ENCODE measurements at places on chromosomes 1 and 21.

GRCh38 chr1:110436635-110437034 is 14.3 kb upstream of the PROK1 start:
- H3K27ac ChIP-seq, result no peak overlapping the region
- H3K27me3 ChIP-seq, result no peaks in the 10 kb centered on the region
- H3K4me1 ChIP-seq, result no peaks in the 10 kb centered on the region
- H3K4me3 ChIP-seq, result no peak overlapping the region

- no peak for DNase-seq
- no peaks in the 10 kb centered on the region for H3K27me3 ChIP-seq
- no peak overlapping the region for H3K4me3 ChIP-seq
- peaks cover 30% of the 10 kb centered on the region for H3K36me3 ChIP-seq
- no peaks in the 10 kb centered on the region for H3K4me1 ChIP-seq
- no peak overlapping the region for H3K27ac ChIP-seq
Measured at GRCh38 chr1:204465546-204466415, 28.8 kb downstream of the PIK3C2B start.

DNA sequence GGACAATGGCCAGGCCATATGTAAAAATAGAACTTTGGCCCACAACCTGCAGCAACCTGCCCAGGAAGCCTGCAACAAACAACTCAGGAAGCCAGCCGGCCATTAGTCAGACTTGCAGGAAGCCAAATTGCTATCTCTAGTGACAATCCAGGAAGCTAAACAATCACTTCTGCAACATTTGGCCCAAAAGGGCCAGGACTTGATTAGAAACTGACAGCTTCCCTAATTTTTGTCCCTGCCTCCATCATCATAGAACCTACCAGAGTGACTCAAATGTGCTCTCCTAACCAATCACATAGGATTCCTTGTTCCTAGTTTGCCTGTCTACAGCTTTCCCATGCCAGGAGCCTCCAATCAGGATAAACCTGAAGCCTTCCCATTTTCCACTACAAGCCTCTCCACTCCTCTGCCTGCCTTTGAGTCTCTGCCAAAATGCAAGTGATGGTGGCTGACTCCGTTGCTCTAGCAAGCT is 639.3 kb downstream of the PTPRU start:
- H3K36me3 ChIP-seq, result no peaks in the 10 kb centered on the region
- DNase-seq, result no peak
- H3K4me3 ChIP-seq, result no peak overlapping the region
- no peak overlapping the region for H3K27ac ChIP-seq
- no peaks in the 10 kb centered on the region for H3K4me1 ChIP-seq

DNA sequence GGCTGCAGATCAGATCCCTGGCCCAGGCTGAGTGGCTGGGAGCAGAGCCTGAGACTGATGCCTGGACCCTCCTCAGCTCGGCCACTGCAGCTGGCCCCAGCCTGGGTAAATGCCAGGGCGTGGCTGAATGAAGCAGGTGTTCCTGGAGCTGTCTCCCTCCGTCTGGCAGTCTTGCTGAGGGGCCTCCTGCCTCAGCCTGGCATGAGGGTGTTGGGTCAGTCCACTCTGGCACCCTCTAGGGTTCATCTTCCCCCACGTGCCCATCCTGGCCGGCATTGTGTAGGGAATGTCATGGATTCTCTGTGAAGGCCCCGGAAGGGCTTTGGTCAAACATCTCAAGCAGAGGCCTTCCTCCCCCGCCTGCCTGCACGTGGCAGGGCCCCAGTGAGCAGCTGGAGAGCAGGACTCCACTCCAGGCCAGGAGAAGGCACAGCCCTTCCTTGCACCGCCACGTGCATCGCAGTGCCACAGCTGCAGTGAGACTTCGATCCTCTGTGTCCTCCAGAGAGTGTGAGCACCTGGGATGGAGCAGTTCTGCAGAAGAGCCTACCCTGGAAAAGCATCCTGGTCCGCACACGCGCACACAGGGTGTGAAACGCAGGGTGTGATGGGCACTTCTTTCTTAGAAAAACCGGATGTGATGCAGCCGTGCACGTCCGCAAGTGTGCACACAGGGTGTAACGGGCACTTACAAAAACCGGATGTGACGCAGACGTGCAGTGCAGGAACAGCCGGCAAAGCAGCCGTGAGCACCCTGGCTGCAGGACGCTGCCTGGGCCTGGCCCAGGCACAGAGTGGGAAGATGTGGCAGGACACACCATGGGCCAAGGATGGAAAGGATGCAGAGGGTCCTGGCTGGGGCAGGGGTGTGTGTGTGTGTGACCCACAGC is 4.6 kb upstream of the KRTAP10-4 start:
- H3K36me3 ChIP-seq, result peaks cover 3% of the 10 kb centered on the region
- no peak overlapping the region for H3K27ac ChIP-seq
- H3K4me1 ChIP-seq, result no peaks in the 10 kb centered on the region
- no peaks in the 10 kb centered on the region for H3K27me3 ChIP-seq
- no peak for DNase-seq

DNA sequence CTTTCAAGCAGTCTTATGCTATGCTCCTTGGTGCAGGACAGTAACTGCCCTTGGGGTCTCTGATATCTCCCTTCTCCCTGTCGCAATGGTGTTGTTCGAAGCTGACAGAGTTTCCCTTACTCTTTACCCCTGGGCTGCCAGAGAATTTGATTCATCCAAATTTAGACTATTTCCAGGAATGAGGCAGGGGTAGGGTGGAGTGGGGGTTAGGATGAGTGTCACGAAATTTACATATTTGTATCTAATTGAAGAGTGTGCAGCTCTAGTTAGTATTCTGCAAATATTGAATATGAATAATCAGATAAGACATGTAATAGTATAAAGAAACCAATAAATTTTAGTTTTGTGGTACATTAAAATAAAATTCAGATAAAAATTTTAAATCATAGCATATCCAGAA is 140.0 kb upstream of the LMO4 start:
- H3K27me3 ChIP-seq, result no peaks in the 10 kb centered on the region
- H3K36me3 ChIP-seq, result no peaks in the 10 kb centered on the region
- no peak overlapping the region for H3K27ac ChIP-seq
- no peak overlapping the region for H3K4me3 ChIP-seq
- H3K4me1 ChIP-seq, result no peaks in the 10 kb centered on the region
- no peak for DNase-seq

DNA sequence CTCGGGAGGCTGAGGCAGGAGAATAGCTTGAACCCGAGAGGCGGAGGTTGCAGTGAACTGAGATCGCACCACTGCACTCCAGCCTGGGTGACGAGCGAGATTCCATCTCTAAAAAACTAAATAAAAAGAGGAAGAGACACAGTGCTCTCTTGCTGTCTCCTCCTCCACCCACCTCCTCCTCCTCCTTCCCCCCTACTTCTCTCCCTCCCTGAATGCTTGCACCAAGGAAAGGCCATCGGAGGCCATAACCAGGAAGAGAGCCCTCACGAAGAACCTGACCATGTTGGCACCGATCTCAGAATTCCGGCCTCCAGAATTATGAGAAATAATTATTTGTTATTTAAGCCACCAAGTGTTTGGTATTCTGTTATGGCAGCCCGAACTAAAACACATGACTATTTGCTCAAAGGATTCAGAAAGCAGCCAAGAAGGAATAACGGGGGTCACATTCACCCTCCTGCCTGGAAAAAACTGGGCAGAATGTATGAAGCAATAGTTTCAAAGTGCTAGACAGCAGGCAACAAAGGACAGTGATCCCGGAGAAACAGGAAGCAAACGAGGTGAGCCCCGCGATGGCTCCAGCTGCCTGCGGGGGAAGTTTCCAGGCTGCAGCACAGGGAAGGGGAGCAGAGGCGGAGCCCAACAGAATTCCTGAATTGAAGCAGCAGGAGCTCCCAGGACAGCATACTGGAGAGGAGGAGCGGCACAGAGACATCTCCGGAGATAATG is 35.8 kb downstream of the LDLRAD1 start:
- DNase-seq, result peak; percentile 84
- no peaks in the 10 kb centered on the region for H3K27me3 ChIP-seq
- H3K4me3 ChIP-seq, result peak overlapping the region; percentile 51

GRCh38 chr1:151618003-151618402 is 6.2 kb downstream of the SNX27 start:
- peaks cover 2% of the 10 kb centered on the region for H3K36me3 ChIP-seq
- H3K4me3 ChIP-seq, result no peak overlapping the region
- DNase-seq, result no peak
- no peaks in the 10 kb centered on the region for H3K4me1 ChIP-seq
- H3K27me3 ChIP-seq, result no peaks in the 10 kb centered on the region

- no peaks in the 10 kb centered on the region for H3K4me1 ChIP-seq
- H3K27ac ChIP-seq, result no peak overlapping the region
- H3K27me3 ChIP-seq, result no peaks in the 10 kb centered on the region
- DNase-seq, result no peak
Measured at GRCh38 chr1:69930396-69930795, 275.0 kb downstream of the LRRC40 start.

- H3K4me3 ChIP-seq, result no peak overlapping the region
- no peaks in the 10 kb centered on the region for H3K27me3 ChIP-seq
- no peaks in the 10 kb centered on the region for H3K4me1 ChIP-seq
- H3K36me3 ChIP-seq, result no peaks in the 10 kb centered on the region
- H3K27ac ChIP-seq, result no peak overlapping the region
Measured at GRCh38 chr1:147099192-147099591, 73.1 kb downstream of the PRKAB2 start.

- DNase-seq, result no peak
- no peaks in the 10 kb centered on the region for H3K27me3 ChIP-seq
- H3K27ac ChIP-seq, result no peak overlapping the region
- H3K36me3 ChIP-seq, result peaks cover 4% of the 10 kb centered on the region
Measured at GRCh38 chr1:231935856-231936255, 309.3 kb downstream of the DISC1 start.

GRCh38 chr1:94106716-94107115 is 14.2 kb downstream of the ABCA4 start:
- no peaks in the 10 kb centered on the region for H3K36me3 ChIP-seq
- H3K4me1 ChIP-seq, result peaks cover 2% of the 10 kb centered on the region
- no peak overlapping the region for H3K27ac ChIP-seq
- no peak overlapping the region for H3K4me3 ChIP-seq
- DNase-seq, result no peak

GRCh38 chr1:226725897-226726267 is 13.2 kb downstream of the ITPKB start:
- no peaks in the 10 kb centered on the region for H3K36me3 ChIP-seq
- DNase-seq, result no peak
- no peak overlapping the region for H3K4me3 ChIP-seq
- H3K4me1 ChIP-seq, result peaks cover 30% of the 10 kb centered on the region

- H3K27me3 ChIP-seq, result peaks cover 18% of the 10 kb centered on the region
- peaks cover 3% of the 10 kb centered on the region for H3K4me1 ChIP-seq
- H3K27ac ChIP-seq, result no peak overlapping the region
- H3K4me3 ChIP-seq, result peak overlapping the region; percentile 78
- no peak for DNase-seq
Measured at GRCh38 chr1:237042892-237043576, 1.1 kb downstream of the RYR2 start.

DNA sequence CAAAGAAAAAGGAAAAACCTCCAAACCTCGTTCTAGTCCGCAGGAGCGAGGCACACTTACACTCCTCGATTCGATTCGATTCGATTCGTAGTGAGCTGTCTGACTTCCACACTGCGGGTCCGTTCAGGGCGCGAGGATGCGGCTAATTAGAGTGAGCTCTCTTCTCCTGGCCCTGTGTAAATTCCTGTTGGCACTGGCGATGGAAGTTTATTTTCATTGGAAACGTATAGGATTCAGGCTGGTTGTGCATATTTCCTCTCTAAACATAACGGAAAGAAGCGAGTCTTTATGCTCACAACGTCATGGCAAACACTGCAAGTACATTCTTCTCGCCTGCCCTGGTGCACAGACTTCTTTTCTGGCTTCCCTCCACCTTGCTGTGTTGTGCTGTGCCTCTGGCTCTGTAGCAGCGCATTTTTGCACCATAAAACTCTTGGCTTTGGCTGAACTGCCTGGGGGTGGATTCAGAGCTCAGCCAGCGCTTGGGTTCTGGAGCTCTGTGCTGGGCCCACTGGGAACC is 2.7 kb downstream of the HUNK start:
- peaks cover 2% of the 10 kb centered on the region for H3K27me3 ChIP-seq
- no peak for DNase-seq
- peak overlapping the region; percentile 63 for H3K4me3 ChIP-seq
- H3K4me1 ChIP-seq, result no peaks in the 10 kb centered on the region

GRCh38 chr1:54543729-54544496 is 4.1 kb upstream of the ACOT11 start:
- DNase-seq, result no peak

DNA sequence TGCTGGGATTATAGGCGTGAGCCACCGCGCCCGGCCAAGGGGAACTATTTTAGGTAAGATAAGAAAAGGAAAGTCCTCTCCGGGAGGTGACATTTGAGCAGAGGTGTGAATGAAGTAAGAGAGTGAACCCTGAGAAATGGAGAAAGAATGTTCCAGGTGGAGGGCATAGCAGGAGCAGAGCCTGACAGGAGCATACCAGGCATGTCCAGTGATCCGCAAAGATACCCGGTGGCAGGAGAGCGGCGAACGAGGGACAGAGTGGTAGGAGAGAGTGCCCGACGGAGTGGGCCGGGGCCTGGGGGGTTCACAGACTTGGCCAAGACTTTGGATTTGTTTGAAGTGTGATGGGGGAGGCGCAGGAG is 7.9 kb upstream of the RPS6KA1 start:
- H3K36me3 ChIP-seq, result no peaks in the 10 kb centered on the region
- no peaks in the 10 kb centered on the region for H3K4me1 ChIP-seq
- H3K4me3 ChIP-seq, result no peak overlapping the region
- H3K27me3 ChIP-seq, result no peaks in the 10 kb centered on the region

DNA sequence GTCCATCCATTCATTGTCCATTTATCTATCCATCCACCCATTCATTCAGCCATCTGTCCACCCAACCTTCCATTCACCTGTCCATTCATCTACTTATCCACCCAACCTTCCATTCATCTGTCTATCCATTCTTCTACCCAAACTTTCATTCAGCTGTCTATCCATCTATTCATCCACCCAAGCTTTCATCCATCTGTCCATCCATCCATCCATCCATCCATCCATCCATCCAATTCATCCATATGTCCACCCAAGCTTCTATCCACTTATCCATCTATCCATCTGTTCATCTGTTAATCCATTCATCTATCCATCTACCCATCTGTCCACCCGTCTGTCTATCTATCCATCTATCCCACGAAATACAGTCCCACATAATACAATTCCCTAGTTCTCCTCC is 21.6 kb upstream of the MAN1C1 start:
- DNase-seq, result no peak
- H3K36me3 ChIP-seq, result no peaks in the 10 kb centered on the region

GRCh38 chr21:41302976-41303375 is 13.6 kb upstream of the FAM3B start:
- no peak overlapping the region for H3K4me3 ChIP-seq
- H3K4me1 ChIP-seq, result no peaks in the 10 kb centered on the region
- DNase-seq, result no peak
- H3K27ac ChIP-seq, result no peak overlapping the region

DNA sequence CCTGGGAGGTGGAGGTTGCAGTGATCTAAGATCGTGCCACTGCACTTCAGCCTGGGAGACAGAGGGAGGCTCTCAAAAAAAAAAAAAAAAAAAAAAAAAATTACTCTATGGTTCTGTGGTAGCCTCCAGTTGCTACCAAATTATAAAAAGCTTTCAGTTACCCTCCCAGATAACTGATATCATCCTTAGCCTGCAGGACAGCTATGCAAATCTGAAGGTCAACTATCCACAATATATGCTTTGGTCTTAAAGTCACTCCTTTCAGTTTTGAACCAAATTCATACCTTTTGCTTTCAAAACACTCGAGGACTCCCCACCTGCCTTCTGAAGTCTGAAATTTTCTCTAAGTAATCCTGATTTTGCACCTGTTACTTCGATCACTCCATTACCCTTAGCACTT is 3.1 kb downstream of the MIXL1 start:
- no peaks in the 10 kb centered on the region for H3K27me3 ChIP-seq
- H3K27ac ChIP-seq, result no peak overlapping the region
- no peak for DNase-seq
- no peaks in the 10 kb centered on the region for H3K36me3 ChIP-seq

GRCh38 chr1:173294843-173295242 is 87.7 kb upstream of the TNFSF4 start:
- H3K4me3 ChIP-seq, result no peak overlapping the region
- no peaks in the 10 kb centered on the region for H3K27me3 ChIP-seq
- no peak for DNase-seq
- no peak overlapping the region for H3K27ac ChIP-seq
